ENCODE measurements at places on chromosomes 12 and 14.

- no peak for DNase-seq
Observed at GRCh38 chr14:68970038-68970612, 9.0 kb downstream of the ACTN1 start.

DNA sequence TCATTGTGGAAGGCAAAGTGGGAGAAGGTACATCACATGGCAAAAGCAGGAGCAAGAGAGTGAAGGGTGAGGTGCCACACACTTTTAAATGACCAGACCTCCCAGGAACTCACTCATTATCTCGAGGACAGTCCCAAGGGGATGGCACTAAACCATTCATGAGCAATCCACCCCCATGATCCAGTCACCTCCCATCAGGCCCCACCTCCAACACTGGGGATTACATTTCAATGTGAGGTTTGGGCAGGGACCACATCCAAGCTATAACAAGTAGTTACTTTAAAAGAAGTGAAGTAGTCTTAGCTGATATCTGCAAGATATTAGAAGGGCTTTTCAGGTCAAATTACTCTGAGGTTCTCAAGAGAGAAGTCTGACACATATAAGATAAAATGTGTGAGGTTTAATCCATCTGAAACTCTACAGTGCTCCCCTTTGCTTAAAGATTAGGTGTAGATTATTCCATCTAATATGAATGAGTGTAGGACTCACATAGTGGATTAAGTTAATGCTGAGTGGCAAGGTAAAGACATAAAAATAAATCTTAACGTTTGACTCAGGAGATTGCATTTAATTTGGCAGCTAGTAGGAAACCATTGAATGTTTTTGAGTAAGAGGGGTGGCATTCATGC, 130.8 kb downstream of the TMX1 start:
- DNase-seq = no peak

DNA sequence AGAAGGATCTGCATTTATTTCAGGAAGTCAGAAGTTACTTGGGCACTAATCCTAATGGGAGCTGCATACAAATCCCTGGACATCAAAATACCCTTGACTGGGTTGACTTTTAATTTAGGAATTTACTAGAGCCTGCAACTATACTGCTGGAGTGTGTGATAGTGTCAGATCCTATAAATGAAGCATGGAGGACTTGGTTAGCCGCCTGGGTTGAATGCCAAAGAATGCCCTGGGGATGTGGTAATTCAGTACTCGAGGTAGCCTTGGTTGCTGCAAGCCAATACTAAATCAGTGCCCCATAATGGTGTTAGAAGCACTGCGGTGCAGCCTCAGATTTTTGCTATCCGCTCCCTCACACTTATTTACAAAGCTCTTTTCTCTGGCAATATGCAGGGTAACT, 184.9 kb downstream of the CAPZA3 start:
- no peak for DNase-seq

DNA sequence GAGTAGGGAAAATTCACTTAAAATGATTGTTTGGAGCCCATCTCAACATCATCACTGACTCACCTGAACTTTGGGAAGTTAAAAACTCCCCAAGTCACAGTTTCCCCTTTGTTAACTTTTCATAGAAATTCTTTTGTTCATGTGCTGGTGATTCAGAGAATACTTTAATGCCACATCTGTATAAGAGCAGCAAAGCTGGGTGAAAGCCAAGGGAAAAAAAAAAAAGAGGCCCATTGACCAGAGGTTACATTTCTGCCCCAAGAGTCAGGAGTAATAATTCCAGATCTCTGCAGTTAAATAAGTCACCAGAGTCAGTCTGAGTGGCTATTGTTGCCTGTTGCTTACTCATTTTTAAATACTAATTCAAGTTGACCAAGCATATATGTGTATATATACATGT, 136.4 kb upstream of the LGR5 start:
- no peak for DNase-seq

GRCh38 chr14:29069228-29069627, 302.6 kb downstream of the FOXG1 start:
- no peak for DNase-seq

GRCh38 chr14:65813760-65814384, 401.3 kb downstream of the FUT8 start:
- no peak for DNase-seq

DNA sequence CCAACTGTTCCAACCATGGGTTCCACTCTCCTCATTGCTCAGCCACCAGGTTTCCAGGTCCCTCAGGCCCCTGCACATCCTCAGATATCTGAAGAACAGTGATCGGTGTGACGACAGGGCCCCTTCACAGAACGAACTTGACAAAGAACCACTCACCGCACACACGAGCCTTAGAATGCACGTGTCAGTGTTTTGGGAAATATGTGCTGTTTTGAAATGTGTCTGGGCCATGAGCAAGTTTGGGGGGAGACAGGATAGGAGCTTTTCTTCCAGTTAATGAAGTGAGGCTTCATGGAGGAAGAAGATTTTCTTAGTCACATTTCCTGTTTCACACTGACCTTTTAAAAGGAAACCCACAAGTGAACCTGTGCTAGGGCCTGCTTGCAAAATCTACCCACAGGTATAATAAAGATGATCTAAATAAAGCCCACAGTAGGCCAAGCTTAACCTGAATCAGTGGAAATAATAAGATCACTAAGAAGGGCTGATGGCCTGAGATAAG, 58.6 kb downstream of the ZFP36L1 start:
- DNase-seq = no peak

- DNase-seq = no peak
Observed at GRCh38 chr12:80064951-80065350, 34.4 kb upstream of the OTOGL start.

Measured in Panc1 (cell line).